Mesangial cell (primary cell): ENCODE measurements at places on chromosomes 6 and 20. TPM values are rescaled to one million over a fixed set of nuclear protein-coding genes. Genes with fewer than 3 reads are reported as not detected.

The GRM1 gene
- under 0.01 and 0.25 TPM in 2 replicates for total RNA-seq

The UCKL1 gene
- total RNA-seq = 31.1 and 38.3 TPM in 2 replicates

The ANKRD66 gene
- total RNA-seq = not detected in 2 replicates

The TGM3 gene
- not detected in 2 replicates for total RNA-seq
